ENCODE measurements at places on chromosomes 12 and 14.

GRCh38 chr14:51484485-51484884, 167.2 kb upstream of the FRMD6 start:
- DNase-seq, result no peak

DNA sequence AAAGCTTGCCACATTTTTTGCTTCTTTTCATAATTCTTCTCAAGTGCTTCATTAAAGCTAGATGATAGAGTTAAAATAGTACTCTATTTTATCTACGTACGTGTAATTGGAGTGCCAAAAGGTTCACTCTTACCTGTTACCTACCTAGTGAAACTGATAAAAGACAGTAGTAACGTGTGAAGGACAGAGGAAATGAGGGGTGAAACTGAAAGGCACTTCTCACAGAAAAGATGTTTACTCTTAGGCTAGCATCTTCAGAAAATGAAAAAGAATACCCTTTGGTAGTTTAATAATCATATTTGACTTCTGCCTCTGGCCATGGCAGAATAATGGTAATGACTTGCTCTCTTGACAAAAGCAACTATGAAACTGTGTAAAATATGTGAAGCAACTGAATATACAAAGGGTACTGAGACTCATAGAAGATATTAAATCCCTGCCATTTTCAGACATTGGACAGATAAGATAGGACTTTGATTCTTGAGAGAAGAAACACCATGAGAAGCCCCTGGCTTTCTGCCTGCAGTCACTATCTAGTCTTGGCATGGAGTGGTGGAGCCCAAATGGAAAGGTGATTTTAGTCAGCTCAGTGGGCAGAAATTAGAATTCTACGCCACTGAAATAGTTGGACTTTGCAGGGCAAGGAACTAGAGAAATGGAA, 6.3 kb upstream of the EVL start:
- DNase-seq, result no peak

GRCh38 chr14:51516706-51517395, 134.9 kb upstream of the FRMD6 start:
- DNase-seq, result no peak

- no peak for DNase-seq
Measured at GRCh38 chr12:132618683-132619043, at the start of gene P2RX2. TSS of gene P2RX2 (plus strand) at chr12:132618776. CDS start at chr12:132618817, 41 bp downstream.

- DNase-seq, result no peak
Measured at GRCh38 chr12:49357103-49357678, 10.1 kb upstream of the SPATS2 start.

DNA sequence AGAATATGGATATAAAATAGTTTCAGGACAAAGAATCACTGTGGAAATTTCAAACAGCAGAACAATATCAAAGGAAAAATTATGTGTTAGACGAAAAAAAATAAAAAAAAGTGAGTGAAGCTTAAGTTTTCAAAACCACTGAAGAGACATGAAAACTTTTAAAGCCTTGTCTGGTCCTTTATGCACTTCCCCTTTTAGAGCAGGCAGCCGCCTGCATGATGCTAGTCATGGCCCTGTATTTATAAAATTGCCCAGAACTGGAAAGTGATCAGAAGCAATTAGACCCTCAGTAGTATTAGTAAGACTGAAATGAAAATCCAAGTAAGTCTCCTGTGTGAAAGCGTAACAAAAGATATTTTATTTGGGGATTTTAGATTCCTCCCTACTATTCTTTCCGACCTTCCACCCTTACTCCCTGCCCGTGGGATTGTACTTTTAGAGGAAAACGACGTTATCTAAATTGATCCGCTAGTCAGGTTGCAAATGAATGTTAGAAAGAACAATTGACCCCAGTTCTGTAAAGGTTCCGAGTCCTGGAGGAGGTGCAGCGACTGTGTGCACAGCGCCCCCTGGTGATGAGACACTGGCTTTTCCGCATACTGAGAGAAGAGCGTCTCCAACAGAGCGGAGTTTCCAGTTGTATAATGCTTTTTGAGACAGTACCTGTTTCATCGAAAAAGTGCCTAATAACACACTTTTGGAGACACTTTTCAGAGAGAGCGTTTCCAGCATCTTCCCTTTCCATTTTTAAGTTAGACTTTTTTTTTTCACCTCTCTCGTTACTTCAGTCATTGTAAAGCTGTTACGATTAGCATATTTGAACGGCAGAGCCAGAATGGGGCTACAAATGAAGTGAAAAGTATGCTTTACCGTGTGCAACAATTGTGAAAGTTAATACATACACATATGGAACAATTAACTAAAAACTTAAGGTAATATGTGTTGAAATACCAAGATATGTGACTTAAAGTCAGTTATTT, 12.4 kb downstream of the MGST1 start:
- no peak for DNase-seq

GRCh38 chr14:76550534-76550933, 174.6 kb downstream of the ESRRB start:
- no peak for DNase-seq

- DNase-seq, result no peak
Measured at GRCh38 chr14:105470350-105471296, 4.0 kb upstream of the CRIP2 start.

- no peak for DNase-seq
Measured at GRCh38 chr12:57124261-57124877, 3.9 kb upstream of the LRP1 start.

DNA sequence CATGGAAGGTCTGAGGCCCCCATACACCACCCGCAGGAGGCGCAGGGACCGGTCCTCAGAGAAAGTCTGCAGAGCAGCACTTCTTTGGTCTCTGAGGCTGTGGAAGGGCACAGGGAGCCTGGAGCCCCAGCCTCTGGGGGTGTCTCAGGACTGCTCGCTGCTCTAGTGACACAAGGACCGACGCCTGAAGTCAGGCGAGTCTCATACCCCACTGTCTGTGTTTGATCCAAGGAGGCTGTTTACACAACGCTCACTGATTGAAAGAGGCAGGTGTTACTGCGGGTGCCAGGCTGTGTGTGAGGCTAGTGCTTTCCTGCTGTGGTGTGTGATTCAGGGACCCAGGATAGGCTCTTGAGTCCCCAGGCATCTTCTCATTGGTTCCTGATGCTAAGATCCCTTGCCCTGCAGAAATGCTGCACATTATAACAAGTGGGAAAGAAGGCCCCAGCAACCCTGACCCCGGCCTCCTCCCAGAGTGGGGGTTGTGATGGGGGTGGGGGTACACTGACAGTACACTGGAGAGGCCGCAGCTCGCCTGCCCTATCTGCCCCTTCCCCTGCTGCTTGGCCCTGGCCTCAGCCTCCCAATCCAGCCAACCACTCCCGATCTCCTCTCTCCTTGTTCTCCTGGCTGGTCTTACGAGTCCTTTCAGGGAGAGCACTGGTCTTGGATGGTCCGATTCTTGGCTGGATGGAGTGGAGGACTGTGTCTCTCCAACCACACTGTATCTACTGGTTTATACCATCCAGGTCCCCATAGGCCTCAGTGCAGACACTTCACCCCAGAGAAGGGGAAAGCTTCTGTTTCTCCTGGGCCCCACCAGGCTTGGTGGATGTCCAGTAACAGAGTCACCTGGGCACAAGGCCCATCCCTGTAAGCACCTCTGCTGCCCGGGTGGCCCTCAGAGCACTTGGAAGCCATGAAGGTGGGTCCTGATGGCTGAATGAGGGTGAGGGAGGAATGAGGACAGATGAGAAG, 6.6 kb downstream of the CACNA2D4 start:
- DNase-seq, result no peak

GRCh38 chr14:55446833-55447232, 6.4 kb upstream of the TBPL2 start:
- no peak for DNase-seq

DNA sequence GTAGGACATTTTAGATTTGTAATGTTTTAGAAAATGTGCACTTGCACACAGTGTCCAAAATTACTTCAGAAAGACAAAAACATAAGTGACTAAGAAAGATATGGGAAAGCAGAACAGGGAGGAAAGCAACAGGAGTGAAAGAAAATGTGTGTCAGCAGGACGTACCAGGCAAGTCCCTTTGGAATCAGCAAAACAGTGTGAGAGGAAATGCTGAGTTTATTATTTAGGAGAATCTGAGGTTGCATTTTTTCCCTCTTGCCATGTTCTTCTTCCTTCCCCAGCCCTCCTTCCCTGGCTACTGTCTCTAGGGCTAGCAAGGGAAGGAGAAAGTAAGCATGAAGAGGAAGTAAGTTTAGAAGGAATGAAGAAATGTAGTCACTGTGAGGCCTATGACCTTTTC, 67.7 kb upstream of the CD163 start:
- no peak for DNase-seq

GRCh38 chr12:66753810-66754209, 74.9 kb upstream of the GRIP1 start:
- DNase-seq, result no peak
